ENCODE measurements at places on chromosomes 5 and 9. TPM values are rescaled to one million over a fixed set of nuclear protein-coding genes. Genes with fewer than 3 reads are reported as not detected.

Gene SYNPO
- total RNA-seq, result 3.3 TPM

Gene IFNK
- not detected for total RNA-seq

Gene IFNB1
- not detected for total RNA-seq

Gene PCDHGC5
- total RNA-seq, result 8.1 TPM

Gene SNX2
- 139 TPM for total RNA-seq

Gene PDE4D
- 11.4 TPM for total RNA-seq

Gene FRRS1L
- total RNA-seq, result 0.50 TPM

Gene ANKRD18A
- 7.0 TPM for total RNA-seq

Gene S100Z
- total RNA-seq, result not detected

Gene IRX1
- not detected for total RNA-seq

Gene MYOZ3
- total RNA-seq, result 1.5 TPM

Gene PCDHGB7
- 16.4 TPM for total RNA-seq

Gene ZBTB34
- total RNA-seq, result 10.0 TPM

Gene OLFM1
- total RNA-seq, result 4.9 TPM

Gene PAM
- 504 TPM for total RNA-seq

Gene BTF3
- 205 TPM for total RNA-seq

Gene SLIT3
- 15.9 TPM for total RNA-seq

Gene PRRX2
- 50.0 TPM for total RNA-seq

Gene FOXD4
- total RNA-seq, result 0.17 TPM

Gene NHP2
- total RNA-seq, result 101 TPM

Gene TNFSF15
- 0.44 TPM for total RNA-seq

Gene SLC28A3
- total RNA-seq, result 0.15 TPM

Gene C9
- not detected for total RNA-seq

Gene LCN9
- not detected for total RNA-seq

Gene PTGES2
- 62.0 TPM for total RNA-seq

All from smooth muscle cell of trachea (primary cell).